ENCODE measurements at places on chromosomes 2 and 18. TPM values are rescaled to one million over a fixed set of nuclear protein-coding genes. Genes with fewer than 3 reads are reported as not detected.

RNU2-63P gene
- under 0.01 TPM for total RNA-seq

SOS1 gene
- total RNA-seq = 30.0 TPM

POMC gene
- not detected for total RNA-seq

CDH2 gene
- total RNA-seq = 1.3 TPM

ARHGAP28 gene
- 56.2 TPM for total RNA-seq

ANTXR1 gene
- 137 TPM for total RNA-seq

LOXHD1 gene
- total RNA-seq = not detected

XDH gene
- 0.97 TPM for total RNA-seq

ACTG2 gene
- 7.2 TPM for total RNA-seq

CERKL gene
- total RNA-seq = under 0.01 TPM

RPRM gene
- not detected for total RNA-seq

G6PC2 gene
- total RNA-seq = not detected

IL1R2 gene
- 1.3 TPM for total RNA-seq

C1QL2 gene
- not detected for total RNA-seq

ADGRF3 gene
- total RNA-seq = under 0.01 TPM

CCDC102B gene
- 17.2 TPM for total RNA-seq

SKOR2 gene
- not detected for total RNA-seq

ERFE gene
- 2.9 TPM for total RNA-seq

SLC9A4 gene
- total RNA-seq = under 0.01 TPM

SERPINB3 gene
- total RNA-seq = not detected

LYPD6 gene
- total RNA-seq = 9.0 TPM

RBMS1 gene
- 206 TPM for total RNA-seq

CAPN14 gene
- total RNA-seq = 0.32 TPM

CRYGD gene
- total RNA-seq = not detected

VSNL1 gene
- 0.16 TPM for total RNA-seq

ERBB4 gene
- under 0.01 TPM for total RNA-seq

ALPG gene
- not detected for total RNA-seq

SERPINB11 gene
- total RNA-seq = not detected
